Left hindlimb (tissue), 1 donor: ENCODE measurements at places on chromosomes 4 and X.

- DNase-seq = no peak
Measured at GRCh38 chrX:49177338-49177833, 5.7 kb downstream of the PLP2 start.

DNA sequence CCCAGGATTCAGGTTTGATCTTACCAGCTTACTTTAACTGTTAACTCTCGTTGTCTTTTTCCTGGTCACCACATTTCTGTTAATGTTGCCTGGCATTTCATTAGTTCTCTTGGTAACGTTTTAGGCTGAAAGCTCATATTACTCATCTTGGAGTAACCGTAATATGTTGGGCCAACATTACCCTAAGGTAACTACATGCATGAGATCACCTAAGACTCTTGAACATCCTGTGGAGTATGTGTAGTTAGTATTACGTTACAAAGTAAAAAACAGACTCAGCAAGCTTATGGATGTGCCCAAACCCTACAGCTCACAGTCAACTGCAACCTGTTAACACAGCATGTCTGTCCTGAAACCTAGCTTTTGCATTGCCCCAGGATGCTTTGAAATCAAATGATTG lies 203.3 kb upstream of the HS3ST1 start:
- DNase-seq = no peak

GRCh38 chr4:90718931-90719330 lies 591.7 kb downstream of the CCSER1 start:
- no peak for DNase-seq

GRCh38 chrX:1031521-1032430 lies 180.7 kb downstream of the CRLF2 start:
- no peak for DNase-seq

DNA sequence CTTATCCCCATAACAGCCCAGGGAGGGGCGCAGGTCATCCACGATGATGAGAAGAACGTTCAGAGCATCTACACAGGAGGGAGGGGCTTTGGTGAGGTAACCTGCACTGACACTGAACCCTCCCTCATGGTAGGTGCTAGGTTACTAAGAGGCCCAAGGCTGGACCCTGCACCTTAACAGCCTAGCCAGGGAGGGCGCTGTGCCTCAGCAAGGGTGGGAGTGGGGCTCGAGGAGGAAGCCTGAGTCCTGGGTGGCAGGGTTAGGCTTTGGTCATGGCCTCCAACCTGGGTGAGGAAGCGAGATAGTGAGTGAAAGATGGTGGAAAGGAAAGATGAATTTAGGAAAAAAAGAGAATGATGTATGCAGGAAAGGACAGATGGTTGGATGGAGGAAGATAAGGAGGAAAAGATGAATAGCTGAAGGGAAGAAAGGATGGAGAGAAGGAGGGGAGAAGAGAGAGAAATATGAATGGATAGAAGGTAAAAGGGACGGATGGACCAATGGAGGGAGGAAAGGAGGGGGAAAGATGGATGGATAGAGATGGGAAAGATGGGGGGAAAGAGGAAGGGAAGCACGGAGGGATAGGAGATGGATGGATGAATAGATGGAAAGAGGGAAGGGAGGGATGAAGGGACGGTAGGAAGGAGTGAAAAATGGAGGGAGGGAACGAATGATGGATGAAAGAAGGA lies 736 bp downstream of the IDS start:
- no peak for DNase-seq

GRCh38 chr4:101083131-101083530 lies 264.2 kb downstream of the PPP3CA start:
- no peak for DNase-seq

- DNase-seq = no peak
Measured at GRCh38 chr4:26207631-26208030, 113.2 kb upstream of the RBPJ start.

GRCh38 chr4:177380730-177381287 lies 61.4 kb downstream of the AGA start:
- no peak for DNase-seq

GRCh38 chr4:87057835-87058355 lies 123.1 kb downstream of the AFF1 start:
- no peak for DNase-seq

DNA sequence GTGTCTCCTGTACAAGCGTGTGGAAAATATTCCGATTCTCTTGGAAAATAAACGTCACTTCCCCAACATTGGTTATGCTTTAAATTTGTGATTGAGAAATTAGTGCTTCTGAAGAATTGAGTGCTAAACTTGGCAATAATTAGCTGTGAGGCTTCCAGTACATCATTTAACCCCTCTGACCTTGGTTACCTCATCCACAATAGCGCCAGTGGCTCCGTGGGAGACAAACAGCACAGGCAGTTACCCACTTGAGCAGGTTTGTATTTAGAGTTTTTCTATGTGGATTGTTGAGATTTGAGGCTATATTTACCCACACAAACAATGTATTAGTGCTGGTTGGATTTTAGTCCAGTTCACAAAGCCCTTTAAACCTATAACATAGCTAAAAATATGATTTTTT lies 476.5 kb downstream of the NKX6-1 start:
- no peak for DNase-seq

GRCh38 chrX:8323356-8323755 lies 141.3 kb upstream of the VCX3B start:
- DNase-seq = no peak

GRCh38 chrX:133559909-133560308 lies 144.6 kb upstream of the GPC4 start:
- DNase-seq = no peak

DNA sequence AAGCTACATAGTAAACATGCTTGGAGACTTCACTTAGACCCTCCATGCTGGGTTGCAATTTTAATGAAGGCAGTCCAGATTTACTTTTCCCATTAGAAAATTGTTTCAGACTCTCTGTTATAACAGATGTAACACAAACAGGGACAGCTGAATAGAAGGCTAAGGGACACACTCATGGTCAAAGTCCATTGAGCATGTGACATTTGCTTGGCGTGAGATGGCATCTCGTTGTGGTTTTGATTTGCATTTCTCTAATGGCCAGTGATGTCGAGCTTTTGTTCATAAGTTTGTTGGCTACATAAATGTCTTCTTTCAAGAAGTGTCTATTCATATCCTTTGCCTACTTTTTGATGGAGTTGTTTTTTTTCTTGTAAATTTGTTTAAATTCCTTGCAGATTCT lies 358.2 kb upstream of the CLNK start:
- DNase-seq = no peak

DNA sequence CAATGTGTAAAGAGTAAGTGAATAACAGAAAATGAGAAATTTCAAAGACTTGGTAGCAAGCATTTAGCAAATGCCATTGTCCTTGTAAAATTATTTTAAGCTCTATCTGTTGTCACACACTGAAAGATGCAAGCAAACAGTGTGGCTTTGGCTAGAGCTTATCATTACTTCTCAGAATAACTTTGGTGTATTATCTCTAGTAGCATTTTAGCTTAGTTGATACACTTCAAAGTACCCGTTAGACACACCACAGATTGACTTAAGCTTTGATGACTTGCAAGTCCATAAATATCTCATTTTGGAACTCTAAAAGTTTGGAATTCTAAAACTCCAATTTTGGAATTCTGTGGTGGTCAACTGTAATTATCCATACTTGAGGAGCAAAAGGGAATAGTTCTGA lies 98.6 kb downstream of the PDLIM5 start:
- no peak for DNase-seq

- no peak for DNase-seq
Measured at GRCh38 chrX:74922922-74923543, 2.2 kb downstream of the NEXMIF start.

DNA sequence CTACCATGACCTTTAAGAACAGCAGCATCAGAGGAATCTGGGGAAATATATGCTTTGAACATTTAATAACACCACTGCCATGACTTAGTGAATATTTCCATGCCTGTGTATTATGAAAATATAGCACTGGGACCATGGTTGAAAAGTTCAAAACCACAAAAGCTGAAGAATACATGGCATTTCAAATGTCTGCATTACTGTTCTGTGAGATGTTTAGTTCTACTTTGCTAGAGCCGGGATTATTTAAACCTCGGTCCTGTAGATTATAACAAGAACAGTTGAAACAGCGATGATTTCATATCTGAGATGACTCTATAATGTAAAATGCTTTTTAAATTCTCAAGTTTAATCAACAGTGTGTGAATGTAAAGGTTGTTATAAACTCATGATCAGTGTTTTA lies 126.7 kb upstream of the AGA start:
- no peak for DNase-seq

GRCh38 chr4:1821679-1822567 lies 28.8 kb downstream of the FGFR3 start:
- DNase-seq = peak; percentile 15

- DNase-seq = no peak
Measured at GRCh38 chr4:823176-823760, 2.7 kb downstream of the CPLX1 start.

GRCh38 chrX:41384051-41384705 lies 50.2 kb downstream of the DDX3X start:
- no peak for DNase-seq

GRCh38 chrX:155028877-155029291 lies 2.2 kb downstream of the FUNDC2 start:
- DNase-seq = no peak

DNA sequence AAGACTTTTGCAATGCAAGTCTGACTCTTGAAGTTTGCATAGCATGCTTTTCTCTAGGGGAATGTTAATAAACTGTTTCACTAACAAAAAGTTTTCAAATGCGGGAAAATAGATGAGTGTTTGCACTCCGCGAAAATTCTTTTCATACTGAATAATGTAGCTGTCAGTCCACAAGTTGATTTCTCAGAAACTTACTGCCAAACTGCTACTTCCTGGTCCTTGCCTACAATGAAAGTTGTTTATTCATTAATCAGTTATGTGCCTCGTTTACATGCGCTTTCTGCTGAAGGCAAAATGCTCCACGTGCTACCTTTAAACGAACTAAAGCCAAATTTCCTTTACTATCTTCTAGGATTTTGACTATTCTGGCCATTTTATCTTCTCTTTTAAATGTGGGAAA lies 166.2 kb downstream of the MAGEB17 start:
- DNase-seq = no peak

DNA sequence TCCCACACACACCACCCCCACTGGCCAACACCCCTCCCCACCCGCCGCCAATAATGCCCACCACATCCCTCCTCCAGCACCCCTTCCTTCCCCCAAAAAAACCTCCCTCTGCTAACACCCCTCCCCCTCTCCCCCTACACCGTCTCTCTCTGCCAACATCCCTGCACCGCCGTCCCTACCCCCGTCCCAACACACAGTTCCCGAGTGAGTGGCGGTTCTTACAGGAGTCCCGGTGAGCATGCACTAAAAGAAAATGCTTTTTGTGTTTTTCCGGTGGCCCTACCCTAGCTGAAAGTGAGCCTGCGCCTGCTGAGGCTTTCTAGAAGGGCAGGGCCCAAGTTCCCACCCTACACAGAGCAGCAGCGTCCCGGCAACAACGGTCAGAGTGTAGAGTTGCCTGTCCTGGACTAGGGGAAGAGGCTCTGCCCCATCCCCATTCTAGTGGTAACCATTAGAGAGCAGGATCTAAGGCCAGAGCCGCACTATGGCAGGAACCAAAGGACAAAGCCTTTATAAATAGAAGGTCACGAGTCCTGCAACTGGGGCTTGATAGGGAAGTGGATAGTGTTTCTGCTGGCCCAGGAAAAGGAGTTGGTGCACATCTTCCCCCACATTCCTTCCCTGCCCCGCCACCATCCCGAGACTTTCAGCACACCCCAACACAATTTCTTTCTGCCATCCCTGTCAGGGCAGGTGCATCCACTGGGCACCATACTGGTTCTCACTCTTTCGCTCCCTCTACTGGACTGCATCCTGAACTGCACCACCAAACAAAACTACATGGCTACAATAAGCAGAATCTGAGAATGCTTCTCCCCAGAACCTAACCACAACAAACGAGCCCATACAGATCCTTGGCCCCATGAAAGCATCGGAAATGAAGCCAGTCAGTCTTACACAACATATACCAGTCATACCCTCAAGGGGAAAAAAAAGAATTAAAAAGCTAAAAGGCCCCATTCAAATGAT lies 78.1 kb upstream of the PAGE3 start:
- no peak for DNase-seq

DNA sequence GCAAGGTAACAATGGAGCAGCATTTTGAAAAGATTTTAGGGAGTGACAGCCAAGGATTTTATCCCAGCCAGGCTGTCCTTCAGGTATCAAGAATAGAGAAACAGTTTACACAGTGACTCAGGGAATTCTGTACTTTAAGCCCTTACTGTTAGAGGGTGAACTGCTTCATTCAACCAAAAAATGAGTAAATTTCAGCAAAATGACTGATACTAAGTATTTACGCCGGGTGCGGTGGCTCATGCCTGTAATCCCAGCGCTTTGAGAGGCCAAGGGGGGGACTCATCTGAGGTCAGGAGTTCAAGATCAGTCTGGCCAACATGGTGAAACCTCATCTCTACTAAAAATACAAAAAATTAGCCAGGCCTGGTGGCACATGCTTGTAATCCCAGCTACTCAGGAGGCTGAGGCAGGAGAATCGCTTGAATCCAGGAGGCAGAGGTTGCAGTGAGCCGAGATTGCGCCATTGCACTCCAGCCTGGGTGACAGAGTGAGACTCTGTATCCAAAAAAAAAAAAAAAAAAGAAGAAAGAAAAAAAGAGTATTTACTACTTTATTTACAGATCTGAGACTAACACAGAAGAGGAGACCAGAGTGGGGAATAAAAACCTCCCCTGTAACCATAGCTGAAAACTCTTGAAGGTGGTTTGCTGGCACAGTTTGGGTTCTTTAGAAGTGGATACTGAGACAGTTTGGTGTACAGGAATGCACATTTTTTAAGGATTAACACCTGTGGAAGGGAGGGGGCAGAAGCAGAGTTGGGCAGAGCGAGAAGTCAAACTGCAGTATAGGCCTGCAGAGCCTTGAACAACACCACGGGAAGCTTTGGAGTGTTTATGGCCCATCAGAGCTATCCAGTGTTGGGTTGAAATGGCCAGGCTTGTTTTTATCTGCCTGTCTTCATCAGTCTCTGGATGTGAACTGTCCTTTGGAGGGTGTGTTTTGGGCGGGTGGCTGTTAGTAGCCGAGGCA lies 40.5 kb downstream of the TMEM131L start:
- DNase-seq = no peak

GRCh38 chr4:149630064-149630463 lies 185.6 kb downstream of the IQCM start:
- no peak for DNase-seq
